ENCODE measurements at places on chromosomes 12 and 14.

DNA sequence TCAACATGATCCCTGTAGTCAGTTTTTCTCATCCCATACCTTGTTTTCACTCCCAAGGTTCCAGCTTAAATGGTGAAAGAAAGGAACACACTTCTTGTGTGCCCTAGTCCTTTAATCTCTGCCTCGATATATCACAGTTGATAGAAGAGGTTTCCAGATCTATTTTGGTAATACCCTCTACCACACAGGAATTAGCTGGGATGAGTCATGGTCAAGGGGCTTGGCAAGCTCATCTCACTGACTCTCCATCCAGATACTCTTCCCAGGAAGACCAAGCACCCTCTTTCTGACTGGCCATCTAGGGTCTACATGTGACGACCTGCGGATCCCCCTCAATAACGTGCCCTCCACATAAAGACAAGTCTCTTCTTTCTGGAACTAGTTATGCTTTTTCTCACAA, 277.9 kb downstream of the ITPR2 start:
- no peak for DNase-seq

DNA sequence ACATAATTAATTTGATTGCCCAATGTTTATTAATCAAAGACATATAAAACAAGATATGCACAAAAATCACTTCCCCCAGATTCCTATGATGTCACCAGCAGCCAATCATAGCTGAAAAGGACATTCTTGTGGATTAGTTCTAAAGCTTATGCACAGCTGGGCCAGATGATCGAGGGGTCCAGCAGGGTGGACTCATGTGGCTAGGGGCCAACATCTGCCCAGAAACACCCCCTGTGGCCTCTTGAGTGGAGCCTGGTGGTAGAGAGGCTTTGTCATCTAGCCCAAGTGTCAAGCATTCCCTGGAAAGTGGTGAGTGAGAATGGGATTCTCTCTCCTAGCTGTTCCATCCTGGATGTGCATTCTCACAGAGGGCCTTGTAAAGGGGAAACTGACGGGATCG, 590.0 kb downstream of the BCL11B start:
- DNase-seq: no peak

- no peak for DNase-seq
Measured at GRCh38 chr12:116835484-116835883, 45.8 kb downstream of the HRK start.

GRCh38 chr14:75198291-75198933, 22.0 kb upstream of the TMED10 start:
- DNase-seq: no peak

GRCh38 chr12:43291516-43291915, 260.5 kb downstream of the ADAMTS20 start:
- DNase-seq: no peak

- no peak for DNase-seq
Measured at GRCh38 chr14:73240816-73241480, 3.6 kb downstream of the PAPLN start.

DNA sequence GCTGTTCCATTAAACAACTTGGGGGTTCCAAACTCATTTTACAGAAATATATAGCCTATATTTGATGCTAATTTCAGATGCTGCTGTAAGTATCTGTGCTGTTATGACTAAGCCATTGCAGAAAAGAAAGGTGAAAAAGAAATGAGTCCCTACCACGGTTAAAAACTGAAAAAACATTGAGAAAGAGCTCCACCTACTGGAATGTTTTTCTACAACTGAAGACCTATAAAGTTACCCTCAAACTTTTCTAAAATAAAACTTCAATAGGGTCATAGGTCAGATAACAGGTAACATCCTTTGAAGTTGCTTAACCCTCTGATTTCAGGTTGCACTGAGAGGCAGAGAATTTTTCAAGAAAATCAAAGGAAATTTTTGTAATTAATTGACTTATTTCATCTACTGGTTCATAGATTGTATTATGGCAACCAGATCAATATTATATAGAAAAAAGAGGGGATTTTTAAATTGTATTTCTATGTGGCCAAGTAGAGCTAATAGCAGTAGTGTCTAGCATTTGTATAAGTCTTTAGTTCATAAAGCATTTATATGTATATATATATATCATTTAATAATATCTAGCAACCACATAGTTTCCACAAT, 279.9 kb downstream of the RPS29 start:
- DNase-seq: no peak

- DNase-seq: no peak
Measured at GRCh38 chr14:50812856-50813543, 18.0 kb downstream of the NIN start.

GRCh38 chr14:36224176-36224575, 47.7 kb upstream of the PTCSC3 start:
- no peak for DNase-seq

GRCh38 chr12:116423094-116423493, 136.1 kb upstream of the MAP1LC3B2 start:
- no peak for DNase-seq

DNA sequence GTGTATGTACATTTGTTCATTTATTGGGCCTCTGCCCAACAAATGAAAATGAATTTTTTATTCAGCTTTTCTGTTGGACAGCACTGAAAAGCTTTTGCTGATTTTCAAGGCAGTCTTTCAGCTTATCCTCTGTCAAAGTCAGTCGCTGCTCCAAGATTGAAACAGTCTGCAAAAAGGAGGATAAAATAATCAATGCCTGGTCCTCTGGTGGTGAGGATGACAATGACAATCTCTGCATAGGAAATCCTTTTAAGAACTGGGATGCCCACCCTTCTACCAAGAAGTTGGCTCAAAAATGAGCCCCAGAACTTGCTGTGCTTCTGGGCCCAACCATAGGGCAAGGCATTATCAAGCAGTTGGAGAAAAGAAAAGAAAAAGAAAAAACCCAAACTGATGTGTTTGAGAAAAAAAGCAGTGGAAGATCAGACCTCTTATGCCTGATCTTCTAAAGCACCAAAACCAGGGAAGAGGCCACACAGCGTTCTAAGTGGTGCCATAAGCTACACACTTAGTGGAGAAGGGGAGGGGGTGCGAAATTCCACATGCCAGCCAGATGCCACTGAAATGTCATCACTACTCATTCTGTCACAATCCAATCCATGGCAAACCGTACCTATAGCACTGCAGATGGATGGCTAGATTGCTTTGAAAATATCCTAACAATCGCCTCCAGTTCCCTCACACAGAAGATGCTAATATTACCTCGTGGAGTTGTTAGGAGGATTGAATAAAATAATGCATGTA, 69.0 kb upstream of the DUSP6 start:
- DNase-seq: no peak

DNA sequence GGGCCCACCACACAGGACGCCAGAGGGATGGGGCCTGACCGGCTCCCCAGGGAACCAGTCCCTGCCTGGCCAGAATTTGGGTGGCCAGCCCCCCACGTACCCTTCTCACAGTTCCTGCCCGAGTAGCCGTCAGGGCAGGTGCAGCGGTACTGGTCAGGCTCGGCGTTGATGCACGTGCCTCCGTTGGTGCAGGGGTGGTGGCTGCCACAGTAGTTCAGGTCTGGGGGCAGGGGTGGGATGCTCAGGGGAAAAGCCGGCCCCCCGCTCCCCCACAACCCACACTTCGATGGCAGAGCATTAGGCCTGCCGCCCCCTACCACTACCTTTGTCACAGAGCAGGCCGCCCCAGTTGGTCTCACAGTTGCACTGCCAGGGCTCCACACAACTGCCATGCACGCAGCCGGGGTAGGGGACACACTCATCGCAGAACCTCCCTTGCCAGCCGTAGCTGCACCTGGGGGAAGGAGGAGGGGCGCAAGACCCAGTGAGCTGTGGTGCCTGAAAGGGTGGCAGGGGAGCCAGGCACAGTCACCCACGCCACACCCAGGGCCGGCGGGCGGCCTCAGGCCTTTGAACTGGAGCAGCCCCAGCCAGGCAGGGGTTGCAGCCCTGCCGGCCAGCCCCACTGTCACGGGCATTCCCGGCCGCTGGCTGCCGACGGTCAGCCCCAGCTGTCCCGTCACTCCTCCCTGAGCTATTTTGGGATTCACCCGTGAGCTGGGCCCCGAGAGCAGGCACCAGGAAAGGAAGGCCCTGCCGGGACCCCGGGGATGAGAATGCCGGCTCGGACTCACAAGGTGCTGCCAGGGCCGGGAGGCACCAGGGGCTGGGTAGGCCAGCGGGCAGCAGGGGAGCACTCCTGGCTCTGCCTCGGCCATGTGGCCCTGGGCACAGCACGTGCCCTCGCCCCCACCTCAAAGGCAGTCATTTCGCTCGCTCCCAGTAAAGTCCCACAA, 16.5 kb downstream of the JAG2 start:
- no peak for DNase-seq

GRCh38 chr12:58720421-58720820, 199.9 kb downstream of the LRIG3 start:
- no peak for DNase-seq

GRCh38 chr12:67237231-67237630, 31.9 kb upstream of the CAND1 start:
- DNase-seq: no peak

- DNase-seq: no peak
Measured at GRCh38 chr12:116087399-116087798, 190.1 kb downstream of the MED13L start.

DNA sequence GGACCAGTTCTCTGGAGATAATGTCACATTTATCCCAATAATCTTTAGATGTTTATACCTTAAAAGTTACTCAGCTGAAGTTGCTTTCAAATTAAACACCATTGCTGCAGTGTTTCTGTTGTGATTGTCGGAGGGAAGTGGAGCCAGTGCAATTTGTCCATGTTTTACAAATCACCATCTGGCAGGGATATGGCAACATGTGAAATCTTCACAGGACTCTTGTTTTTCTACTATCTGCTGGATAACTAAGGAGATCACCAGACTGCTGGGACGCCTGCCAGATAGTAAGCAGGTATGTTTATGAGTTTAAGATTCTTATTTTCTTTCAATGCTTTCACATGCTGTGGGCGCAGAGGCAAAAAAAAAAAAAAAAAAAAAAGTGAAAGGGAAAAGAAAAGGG, 100.3 kb upstream of the SOX5 start:
- no peak for DNase-seq

GRCh38 chr12:121620333-121620891, 5.9 kb upstream of the ORAI1 start:
- DNase-seq: no peak

GRCh38 chr12:126704609-126705008, 1562.4 kb upstream of the TMEM132C start:
- DNase-seq: no peak

- no peak for DNase-seq
Measured at GRCh38 chr12:53612978-53613377, 13.2 kb downstream of the ATF7 start.

GRCh38 chr14:94054401-94054800, 26.6 kb downstream of the DDX24 start:
- DNase-seq: no peak

DNA sequence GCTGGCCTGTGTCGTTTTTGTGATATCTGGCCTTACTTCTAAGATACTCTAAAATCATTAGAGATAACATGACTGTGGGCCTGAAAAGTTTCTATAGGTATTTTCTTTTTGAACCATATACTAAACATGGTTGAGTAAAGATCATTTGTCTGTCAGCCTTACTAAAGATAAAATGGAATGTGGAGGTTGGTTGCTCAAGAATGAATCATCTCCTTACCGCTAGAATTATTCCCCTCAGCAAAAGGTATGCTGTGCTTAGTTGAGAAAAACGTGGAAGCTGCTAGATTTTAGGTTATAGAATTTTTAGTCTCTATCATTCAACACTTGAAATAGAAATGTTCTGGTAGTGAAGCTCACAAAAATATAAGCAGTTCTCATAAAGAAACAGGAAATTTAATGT, 407.3 kb downstream of the AEBP2 start:
- DNase-seq: no peak

DNA sequence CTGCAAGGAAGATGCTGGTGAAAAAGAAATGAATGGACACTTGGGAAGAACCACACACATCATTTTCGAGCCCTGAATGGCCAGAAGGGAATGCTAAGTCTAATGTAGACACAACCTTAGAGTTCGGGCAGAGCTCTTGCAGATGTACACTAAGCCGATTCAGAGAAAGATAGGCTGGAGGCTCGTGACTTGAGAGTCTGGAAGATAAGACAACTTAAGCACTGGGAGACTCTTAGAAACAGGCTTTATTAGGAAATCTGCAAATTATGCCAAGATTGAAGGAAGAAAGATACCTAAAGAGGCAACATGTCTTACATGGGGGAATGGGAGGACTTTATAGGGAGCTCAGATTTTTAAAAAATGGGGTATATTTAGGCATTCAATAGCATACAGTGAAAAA, 13.5 kb downstream of the TBPL2 start:
- no peak for DNase-seq

GRCh38 chr12:89257340-89257739, 95.0 kb downstream of the DUSP6 start:
- no peak for DNase-seq

- DNase-seq: no peak
Measured at GRCh38 chr14:36591482-36591881, 9.1 kb upstream of the NKX2-8 start.

Data from cortex of kidney (tissue), 1 donor.